Tibial nerve (tissue), 4 donors: ENCODE measurements at places on chromosomes 7 and 10. TPM values are rescaled to one million over a fixed set of nuclear protein-coding genes. Genes with fewer than 3 reads are reported as not detected.

- peak; percentile 96 for DNase-seq
These were observed 8.0 kb upstream of the HSPB1 start for GRCh38 chr7:76294344-76295024.

GRCh38 chr10:103284170-103284569, 7.2 kb downstream of the INA start:
- peak; percentile 10 for DNase-seq

DNA sequence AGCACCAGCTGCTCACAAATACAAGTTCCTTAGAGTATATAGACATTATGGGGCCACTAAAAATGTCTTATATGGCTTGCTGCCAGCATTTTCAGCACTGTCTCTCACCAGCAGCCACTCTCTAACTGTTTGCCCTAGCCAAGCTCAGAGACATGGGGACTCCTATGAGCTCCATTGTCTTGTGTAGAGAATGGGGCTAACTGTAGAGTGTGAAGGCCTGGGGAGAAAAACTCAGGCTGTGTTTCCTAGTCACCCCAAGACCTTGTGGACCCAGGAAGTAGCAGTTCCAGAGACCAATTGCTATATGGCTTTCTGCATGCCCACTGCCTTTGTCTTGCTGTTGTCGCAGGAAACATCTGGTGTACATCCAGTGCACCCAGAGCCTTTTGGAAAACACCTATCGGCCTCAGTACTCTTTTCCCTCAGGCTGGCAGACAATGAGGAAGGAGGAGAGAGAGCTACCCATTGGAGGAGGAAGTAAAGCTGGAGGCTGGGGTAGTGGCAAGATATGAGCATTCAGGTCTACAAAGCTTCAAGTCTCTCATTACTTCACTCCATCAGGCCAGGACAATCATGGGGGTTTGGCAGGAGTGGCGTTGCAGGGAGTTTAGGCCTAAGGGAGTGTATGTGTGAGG, 28.4 kb downstream of the ENTPD1 start:
- no peak for DNase-seq

DNA sequence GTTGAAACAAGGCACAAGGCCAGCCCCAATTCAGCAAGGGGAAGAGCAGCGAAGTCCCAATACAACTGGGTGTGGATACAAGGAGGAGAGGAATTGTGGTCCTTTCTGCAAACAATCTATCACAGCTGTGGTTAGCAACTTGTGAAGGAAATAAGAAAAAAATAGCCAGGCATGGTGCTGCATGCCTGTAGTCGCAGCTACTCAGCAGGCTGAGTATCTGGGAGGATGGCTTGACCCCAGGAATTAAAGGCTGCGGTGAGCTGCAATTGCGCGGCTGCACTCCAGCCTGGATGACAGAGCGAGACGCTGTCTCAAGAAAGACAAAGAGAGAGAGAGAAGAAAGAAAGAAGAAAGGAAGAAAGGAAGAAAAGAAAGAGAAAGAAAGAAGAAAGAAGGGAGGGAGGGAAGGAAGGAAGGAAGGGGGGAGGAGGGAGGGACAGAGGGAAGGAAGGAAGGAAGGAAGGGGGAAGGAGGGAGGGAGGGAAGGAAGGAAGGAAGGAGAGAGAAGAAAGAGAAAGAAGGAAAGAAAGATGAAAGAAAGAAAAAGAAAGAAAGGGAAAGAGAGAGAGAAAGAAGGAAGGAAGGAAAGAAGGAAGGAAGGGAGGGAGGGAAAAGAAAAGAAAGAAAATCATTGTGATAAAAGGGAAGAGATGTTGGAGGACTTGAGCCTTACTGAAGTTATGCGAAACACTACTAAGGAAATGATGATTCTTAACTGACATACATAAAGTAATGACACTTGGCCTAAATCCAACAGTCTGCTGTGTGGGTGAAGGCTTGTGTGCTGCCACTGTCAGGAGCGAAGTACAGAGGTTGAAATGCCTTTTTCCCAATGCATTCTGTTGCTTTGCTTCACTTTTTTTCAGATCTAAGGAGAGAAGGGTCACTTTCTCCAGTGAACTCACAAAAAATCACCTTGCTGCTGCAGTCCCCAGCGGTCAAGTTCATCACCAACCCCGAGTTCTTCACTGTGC, 117.0 kb upstream of the STK17A start:
- no peak for DNase-seq

GRCh38 chr10:59073456-59074053, 102.9 kb upstream of the PHYHIPL start:
- no peak for DNase-seq

DNA sequence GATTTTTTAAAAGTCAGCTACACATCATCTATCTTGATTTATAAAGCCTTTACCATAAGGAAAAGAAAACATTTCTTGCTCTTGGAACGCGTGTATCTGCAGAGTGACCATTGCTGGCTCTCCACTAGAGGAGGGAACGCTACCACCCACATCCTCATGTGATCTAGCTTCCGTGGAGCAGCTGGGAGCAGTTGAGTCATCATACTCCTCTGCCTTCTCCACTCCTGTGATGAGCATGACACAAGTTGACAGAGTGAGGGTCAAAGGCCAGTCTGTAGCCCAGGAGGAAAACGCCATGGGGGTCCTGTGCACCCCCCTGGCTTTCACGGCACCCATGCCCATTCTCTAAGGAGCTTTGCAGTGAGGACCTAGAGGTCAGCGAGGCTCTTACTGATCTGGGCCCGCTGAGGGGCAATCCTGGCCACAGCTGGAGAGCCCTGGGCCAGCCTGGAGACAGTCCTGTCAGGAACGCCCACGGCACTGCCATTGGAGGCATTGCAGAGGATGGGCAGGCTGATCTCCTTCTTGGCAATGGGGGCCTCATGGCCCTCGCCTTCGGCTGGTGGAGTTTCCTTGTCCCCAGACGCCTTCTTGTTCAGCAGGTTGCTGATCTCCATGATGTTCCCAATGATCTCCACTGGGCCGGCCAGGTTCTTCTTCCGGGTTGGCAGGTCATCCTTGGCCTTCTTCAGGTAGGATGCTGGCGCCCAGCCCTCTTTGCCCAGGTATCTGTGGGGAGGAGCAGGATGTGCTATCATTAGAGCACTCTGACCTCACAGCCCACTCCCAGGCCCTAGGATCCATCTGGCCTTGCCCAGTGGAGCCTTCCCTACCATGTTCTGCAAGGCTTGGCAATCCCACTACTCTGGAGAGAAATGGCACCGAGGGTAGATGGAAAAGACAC, 119.2 kb downstream of the NEURL1 start:
- DNase-seq: no peak

DNA sequence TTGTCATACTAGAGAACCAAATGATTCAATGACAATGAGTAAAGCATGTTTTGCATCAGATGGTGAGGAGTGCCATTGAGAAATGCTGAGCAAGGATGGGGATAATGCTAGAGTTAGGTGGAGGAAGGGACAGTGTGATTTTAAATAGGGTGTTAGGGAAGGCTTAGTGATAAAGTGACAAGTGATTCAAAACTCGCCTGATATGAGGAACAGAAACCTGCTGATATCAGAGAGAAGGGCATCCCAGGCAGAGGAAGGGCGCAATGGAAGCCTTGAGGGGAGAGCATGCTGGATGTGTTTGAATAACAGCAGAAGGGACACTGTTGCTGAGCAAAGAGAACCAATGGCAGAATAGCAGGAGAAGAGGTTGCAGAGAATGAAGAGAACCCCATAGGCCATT, 196.2 kb downstream of the NRG3 start:
- no peak for DNase-seq

DNA sequence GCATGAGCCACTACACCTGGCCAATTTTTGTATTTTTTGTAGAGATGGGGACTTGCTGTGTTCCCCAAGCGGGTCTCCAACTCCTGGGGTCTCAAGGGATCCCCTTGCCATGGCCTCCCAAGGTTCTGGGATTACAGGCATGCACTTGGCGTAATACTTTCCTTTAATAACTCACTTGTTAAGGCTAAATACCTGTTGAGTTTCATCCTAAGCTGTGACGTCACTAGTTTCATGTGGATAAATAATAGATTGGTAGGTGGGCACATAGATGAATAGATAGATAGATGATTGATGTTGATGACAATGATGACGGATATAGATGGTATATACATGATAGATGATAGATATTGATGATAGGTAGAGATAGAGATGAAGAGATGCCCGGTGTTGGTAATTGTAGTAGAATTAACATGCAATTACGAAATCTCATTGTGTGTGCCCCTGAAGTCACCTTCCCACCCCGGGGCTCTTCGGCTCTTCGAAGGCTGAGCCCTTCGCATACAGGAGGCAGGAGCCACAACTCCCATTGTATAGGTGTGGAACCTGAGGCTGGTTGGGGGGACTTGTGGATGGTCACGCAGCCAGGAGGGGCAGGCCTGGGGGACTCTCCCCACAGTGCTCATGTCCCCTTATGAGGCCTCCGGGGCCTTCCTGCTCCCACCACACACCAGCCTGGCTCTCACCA, 2.6 kb downstream of the GRIFIN start:
- no peak for DNase-seq

DNA sequence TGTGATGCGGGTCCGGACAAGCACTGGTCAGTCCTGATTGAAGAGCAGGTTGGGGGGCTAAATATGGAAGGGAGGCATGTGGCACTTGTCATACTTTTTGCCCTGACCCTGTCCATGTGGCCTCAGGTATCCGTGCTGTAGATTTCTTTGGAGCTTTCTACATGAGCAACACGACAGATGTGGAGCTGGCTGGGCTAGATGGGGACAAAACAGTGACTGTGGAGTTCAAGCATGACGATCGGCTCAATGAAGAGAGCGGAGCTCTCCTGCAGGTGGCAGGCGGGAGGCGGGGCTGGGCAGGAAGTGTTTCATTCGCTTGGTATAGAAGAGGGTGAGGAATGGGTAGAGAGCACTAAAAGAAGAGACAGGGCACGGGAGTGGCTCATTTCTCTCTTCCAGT, 13.0 kb upstream of the CHCHD1 start:
- no peak for DNase-seq

DNA sequence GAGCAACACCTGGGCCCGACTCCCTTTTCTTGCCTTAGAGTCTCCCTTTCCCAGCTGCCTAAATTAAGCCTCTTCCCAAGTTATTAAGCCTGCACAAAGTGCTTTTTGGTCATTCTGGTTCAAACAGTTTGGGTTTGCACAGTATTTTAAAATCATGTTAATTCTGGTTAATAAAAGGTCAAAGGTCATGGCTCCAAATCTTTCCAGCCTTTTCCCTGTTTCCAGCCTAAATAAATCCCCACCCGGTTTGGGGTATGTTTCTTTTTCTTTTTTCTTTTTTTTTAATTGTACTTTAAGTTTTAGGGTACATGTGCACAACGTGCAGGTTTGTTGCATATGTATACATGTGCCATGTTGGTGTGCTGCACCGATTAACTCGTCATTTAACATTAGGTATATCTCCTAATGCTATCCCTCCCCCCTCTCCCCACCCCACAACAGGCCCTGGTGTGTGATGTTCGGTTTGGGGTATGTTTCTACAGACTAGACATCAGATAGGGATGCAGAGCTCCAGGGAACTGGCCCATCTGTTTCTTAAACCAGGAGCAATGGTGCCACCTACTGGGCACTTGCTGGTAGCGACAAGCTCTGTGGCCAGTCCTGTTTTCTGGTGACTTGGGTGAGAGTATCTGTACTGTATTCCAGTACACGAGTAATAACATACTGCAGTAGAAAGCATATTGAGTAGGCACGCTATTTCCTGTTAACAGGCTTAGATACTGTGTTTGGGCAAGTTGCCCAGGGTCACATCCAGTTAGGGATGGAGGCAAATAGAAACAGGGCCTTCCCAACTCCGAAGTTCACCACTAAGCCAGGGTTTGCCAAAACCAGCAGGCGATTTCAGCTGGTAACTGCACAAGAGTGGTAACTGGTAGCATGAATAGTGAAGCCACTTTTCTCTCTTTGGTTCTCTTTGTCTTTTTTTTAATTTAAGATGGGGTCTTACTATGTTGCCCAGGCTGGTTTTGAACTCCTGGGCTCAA, 60.6 kb upstream of the TRIM8 start:
- DNase-seq: peak; percentile 80

GRCh38 chr7:121953601-121954000, 80.6 kb downstream of the PTPRZ1 start:
- no peak for DNase-seq

- no peak for DNase-seq
These were observed 75.8 kb upstream of the WAC start for GRCh38 chr10:28457110-28457509.

DNA sequence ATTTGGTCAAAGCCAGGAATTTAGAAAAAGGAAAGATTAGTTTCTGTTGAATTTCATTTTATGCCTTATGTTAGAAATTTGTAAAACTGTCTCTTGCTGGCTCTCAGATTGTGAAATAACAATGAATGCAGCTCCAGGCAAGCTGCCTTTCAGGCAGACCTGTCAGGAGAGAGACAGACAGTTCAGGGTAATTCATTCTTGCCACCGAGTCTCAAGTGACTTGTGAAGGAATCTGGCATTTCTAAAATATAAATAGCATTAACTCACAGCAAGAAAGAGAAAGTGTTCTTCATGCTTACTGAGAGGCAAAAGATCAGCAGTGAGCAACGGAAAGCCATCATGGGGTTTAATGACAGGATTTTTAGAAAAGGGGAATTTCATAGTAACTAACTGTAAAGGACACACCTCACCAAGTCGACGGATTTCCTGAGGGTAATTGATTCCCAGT, 442.3 kb upstream of the AKR1E2 start:
- DNase-seq: no peak

DNA sequence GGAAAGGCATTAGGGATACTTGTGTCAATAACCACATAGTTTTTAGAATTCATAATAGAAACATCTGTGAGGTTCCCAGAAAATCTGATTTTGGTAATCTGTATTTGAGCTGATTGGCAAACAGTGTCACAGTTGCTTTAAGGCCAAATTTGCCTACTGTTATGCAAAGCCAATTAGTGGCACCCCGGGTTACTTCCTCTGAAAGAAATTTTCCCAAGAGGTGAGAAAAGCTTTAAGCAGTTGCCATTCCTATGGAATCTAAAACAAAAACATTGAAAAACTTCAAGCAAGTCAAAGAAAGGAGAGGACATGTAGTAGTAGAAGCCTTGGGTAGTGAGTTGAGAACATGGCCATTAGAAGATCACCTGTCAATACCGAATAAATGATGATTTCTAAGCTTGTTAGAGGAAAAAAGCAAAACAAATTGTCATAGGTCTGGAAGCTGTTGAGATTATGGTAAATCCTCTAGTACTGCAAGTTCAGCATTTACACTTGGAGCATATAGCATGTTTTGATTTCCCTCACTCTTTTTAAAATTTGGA, 176.8 kb downstream of the TWIST1 start:
- DNase-seq: no peak

DNA sequence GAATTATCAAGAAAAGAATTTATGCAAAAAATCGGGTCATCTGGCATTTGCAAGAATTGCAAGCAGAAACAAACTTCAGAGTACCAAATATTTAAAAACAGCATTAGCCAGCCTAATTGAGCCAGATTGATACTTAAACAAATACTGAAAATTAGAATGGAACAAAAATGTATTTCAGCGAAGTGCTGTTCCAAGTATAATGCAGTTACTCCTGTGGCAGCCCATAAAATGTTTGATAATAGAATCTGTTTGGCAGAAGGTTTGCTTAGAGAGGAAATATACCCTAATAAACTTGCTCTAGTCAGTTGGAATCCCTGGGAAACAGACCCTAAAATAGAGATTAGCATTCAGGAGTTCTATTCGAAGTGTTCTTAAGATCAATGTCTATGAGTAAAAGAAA, 835.1 kb upstream of the MBL2 start:
- DNase-seq: no peak

GALNT17 gene
- total RNA-seq: 82.5 TPM

FGFR2 gene
- total RNA-seq: 9.0 TPM

OPALIN gene
- total RNA-seq: not detected

CHAT gene
- not detected for total RNA-seq

CALHM2 gene
- 62.2 TPM for total RNA-seq

PIK3CG gene
- total RNA-seq: 9.3 TPM

TAS2R3 gene
- total RNA-seq: 5.4 TPM

PSD gene
- total RNA-seq: 1.1 TPM

FEZF1 gene
- total RNA-seq: 0.22 TPM

ZNF775 gene
- 14.3 TPM for total RNA-seq

C7orf57 gene
- total RNA-seq: 0.21 TPM

CYP2C19 gene
- total RNA-seq: not detected

NME8 gene
- total RNA-seq: not detected
